NCI-H526 treated with DMSO at 0.1 percent for 48 hours (cell line): ENCODE measurements at places on chromosomes 6 and 20.

- no peak for DNase-seq
Observed at GRCh38 chr6:99344289-99344688, 5.2 kb downstream of the FAXC start.

DNA sequence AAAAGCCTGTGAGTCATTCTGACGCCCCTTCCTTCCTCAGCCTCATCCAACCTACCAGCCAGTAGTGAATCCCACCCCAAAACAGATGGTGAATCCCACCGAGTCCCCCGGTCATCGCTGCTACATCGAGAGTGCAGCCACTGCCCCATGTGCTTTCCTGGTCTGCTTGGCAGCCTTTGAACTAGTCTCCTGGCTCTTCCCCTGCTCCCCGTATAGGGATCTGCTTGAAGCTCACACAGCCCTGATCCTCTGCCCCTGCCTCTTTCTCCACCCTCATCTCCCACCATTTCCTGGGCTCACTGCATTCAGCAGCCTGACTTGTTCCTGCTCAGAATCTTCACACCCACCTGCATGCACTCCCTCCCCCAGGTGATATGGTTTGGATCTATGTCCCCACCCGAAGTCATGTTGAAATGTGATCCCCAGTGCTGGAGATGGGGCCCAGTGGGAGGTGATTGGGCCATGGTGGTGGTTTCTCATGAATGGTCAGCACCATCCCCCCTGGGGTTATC lies 14.6 kb downstream of the SYNJ2 start:
- no peak for DNase-seq

DNA sequence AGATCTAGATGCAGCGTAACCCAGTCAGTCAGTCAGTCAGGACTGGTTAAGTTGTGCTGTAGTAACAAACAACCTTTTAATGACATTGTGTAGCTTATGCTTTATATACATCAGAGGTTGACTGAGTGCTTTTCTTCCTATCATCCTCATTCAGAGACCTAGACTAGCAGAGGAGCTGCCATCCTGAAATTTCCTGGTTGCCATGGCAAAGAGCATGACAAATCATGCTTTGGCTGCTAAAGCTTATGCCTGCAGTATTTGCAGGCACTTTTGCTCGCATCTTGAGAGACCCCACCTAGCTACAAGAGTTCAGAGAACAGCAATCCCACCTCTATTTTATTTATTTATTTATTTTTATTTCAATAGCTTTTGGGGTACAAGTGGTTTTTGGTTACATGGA lies 244.0 kb downstream of the BTBD3 start:
- DNase-seq = no peak

DNA sequence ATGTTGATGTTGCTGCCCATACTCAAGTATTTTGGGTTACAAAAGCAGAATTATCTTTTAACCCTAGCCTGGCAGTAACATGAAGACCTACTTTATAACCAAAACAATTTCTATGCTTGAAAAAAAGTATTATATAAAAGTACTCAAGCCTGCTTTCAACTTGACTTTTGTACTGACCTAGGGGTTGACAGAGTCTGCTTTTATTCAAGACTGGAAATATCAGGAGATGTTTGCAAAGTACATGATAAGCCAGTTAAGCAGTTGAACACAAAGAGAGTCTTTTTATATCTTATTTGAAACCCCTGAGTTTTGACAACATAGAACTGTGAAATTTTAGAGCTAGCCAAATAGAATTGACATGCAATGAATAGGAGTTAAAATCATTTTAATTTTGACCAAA lies 159.8 kb downstream of the KCNQ5 start:
- DNase-seq = no peak

GRCh38 chr20:32681175-32682084 lies 7.7 kb upstream of the C20orf203 start:
- no peak for DNase-seq

DNA sequence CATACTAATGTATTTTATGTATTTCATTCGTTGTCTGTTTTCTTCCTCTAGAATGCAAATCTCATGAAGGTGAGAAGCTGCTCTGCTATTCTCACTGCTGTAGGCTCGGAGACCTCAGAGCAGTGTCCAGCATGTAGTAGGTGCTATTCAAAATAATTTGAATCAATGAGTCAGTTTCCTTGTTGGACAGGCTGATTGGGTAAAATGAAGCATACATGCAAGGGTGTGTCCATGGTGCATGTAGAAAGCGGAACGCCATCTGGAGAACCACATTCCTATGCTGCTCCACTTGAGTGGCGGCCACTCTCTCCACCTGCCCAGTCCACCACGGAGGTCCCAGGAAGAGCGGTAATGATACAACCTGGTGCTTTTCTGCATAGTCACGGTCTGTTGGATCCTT lies 412.1 kb downstream of the QKI start:
- DNase-seq = no peak

GRCh38 chr6:161429921-161430490 lies 156.1 kb upstream of the AGPAT4 start:
- DNase-seq = no peak

DNA sequence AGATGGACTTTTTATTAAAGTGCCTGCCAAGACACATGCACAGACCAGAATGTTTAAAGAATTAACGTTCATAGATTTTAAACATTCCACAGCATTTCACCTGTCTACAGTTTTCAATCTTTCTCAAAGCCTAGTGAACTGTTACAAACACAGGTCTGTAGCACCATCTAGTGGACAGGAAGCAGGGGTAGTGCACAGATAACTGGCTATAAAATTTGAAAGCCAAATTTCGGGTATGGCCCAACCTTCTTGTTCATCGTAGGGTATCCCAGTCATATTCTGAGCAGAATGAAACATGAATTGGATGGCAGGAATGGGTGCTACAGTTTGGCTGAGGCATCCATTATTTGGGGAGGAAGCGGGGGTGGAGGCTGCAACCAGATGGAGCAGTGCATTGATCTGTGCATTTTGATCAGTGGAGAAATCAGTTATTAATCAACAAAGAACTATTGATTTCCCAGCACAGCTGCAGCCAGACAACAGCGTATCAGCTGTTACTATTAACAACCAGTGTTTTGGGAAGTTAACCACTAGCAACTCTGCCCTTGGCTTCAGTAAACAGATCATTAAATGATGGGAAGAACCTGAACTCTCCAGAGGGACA lies 56.1 kb upstream of the B3GAT2 start:
- peak; percentile 82 for DNase-seq

DNA sequence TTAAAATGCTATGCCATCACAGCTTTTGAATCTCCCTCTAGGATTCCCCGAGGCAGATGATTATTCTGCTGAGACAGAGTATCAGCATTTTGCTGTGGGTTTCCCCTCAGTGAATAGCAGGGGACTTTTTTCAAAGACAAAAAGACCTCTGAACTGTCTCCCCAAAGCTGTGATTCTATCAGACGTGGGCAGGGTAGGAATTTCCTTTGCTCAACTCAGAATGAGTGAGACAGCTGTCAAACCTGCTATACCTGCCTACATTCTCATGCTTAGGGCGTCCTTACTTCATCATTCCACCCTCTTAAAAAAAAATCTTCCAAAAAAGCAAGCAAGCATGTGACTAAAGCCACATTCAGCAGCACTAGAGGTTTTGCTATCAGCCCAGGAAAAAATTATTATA lies 147.6 kb upstream of the FAM83B start:
- no peak for DNase-seq

- DNase-seq = no peak
Observed at GRCh38 chr20:38129893-38130609, 35.0 kb downstream of the TGM2 start.

- no peak for DNase-seq
Observed at GRCh38 chr20:13243826-13244376, 22.8 kb downstream of the ISM1 start.

GRCh38 chr20:50111829-50112495 lies 988 bp downstream of the UBE2V1 start:
- DNase-seq = no peak

GRCh38 chr20:38770546-38770945 lies 22.3 kb downstream of the ACTR5 start:
- DNase-seq = no peak

GRCh38 chr6:170385506-170385905 lies 78.9 kb downstream of the FAM120B start:
- no peak for DNase-seq

DNA sequence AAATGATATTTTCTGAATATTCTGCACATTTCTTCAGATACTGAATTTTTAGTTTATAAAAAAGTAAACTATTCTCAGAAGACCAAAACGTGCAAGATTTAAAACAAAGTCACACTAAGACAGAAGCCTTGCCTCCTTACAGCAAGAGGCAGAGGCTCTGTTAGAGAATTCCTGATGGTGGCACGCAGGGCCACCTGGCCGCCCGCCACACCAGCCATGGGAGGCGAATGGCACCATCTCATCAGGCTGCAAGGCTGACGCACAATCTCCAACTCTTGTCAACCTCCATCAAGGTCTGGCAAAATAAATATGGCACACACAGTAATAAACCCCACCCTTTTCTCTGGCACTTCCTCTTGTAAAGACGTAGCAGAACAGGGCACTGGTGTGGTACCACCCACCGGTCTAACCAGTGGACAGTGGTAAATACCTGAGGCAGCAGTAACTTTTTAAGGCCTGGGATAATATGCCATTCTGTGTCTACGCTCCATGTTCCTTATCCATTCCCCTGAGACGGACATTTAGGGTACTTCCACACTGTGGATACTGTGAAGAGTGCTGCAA lies 111.4 kb downstream of the WDR27 start:
- no peak for DNase-seq
